Purkinje cell (primary cell): ENCODE measurements at places on chromosomes 12 and 14. TPM values are rescaled to one million over a fixed set of nuclear protein-coding genes. Genes with fewer than 3 reads are reported as not detected.

GPR137C gene
- polyA plus RNA-seq = 11.9 and 16.9 TPM in 2 replicates

HOXC11 gene
- polyA plus RNA-seq = not detected in 2 replicates

GPRC5A gene
- not detected in 2 replicates for polyA plus RNA-seq

KCNH3 gene
- polyA plus RNA-seq = 1.3 TPM in 1 of 2 replicates, not detected in the other

SYNDIG1L gene
- not detected in 2 replicates for polyA plus RNA-seq

DHRS2 gene
- not detected in 2 replicates for polyA plus RNA-seq

MDP1 gene
- polyA plus RNA-seq = 35.8 and 55.7 TPM in 2 replicates

EPYC gene
- polyA plus RNA-seq = not detected in 2 replicates

HOXC6 gene
- polyA plus RNA-seq = not detected in 2 replicates

TAS2R42 gene
- not detected in 2 replicates for polyA plus RNA-seq

AQP5 gene
- polyA plus RNA-seq = not detected in 2 replicates

CLEC1A gene
- 0.24 TPM in 1 of 2 replicates, not detected in the other for polyA plus RNA-seq

OGFOD2 gene
- polyA plus RNA-seq = 2.8 and 4.8 TPM in 2 replicates

TAS2R19 gene
- polyA plus RNA-seq = 0.81 and 2.3 TPM in 2 replicates

RBP5 gene
- 1.4 TPM in 1 of 2 replicates, not detected in the other for polyA plus RNA-seq

BEGAIN gene
- polyA plus RNA-seq = 0.74 and 0.87 TPM in 2 replicates

PCED1B gene
- not detected in 2 replicates for polyA plus RNA-seq

TMEM233 gene
- 4.9 TPM in 1 of 2 replicates, not detected in the other for polyA plus RNA-seq

GLT1D1 gene
- 3.0 and 4.5 TPM in 2 replicates for polyA plus RNA-seq

CAND1 gene
- polyA plus RNA-seq = 104 and 107 TPM in 2 replicates

TAS2R13 gene
- 0.20 and 0.54 TPM in 2 replicates for polyA plus RNA-seq

SIX6 gene
- not detected in 2 replicates for polyA plus RNA-seq

FAM234B gene
- 68.5 and 76.6 TPM in 2 replicates for polyA plus RNA-seq

SLC16A7 gene
- polyA plus RNA-seq = 7.8 and 18.6 TPM in 2 replicates

HOXC9 gene
- not detected in 2 replicates for polyA plus RNA-seq

OR4K5 gene
- polyA plus RNA-seq = not detected in 2 replicates

LRRC10 gene
- not detected in 2 replicates for polyA plus RNA-seq

KRT2 gene
- not detected in 2 replicates for polyA plus RNA-seq

TMEM229B gene
- 1.2 and 2.0 TPM in 2 replicates for polyA plus RNA-seq

TTC6 gene
- not detected in 2 replicates for polyA plus RNA-seq

PARPBP gene
- polyA plus RNA-seq = 47.7 and 50.5 TPM in 2 replicates

BDKRB2 gene
- not detected in 2 replicates for polyA plus RNA-seq

CCDC175 gene
- 4.2 and 5.4 TPM in 2 replicates for polyA plus RNA-seq

GNG2 gene
- 269 and 324 TPM in 2 replicates for polyA plus RNA-seq

BHLHE41 gene
- 15.1 and 23.3 TPM in 2 replicates for polyA plus RNA-seq

LYZ gene
- not detected in 2 replicates for polyA plus RNA-seq

KCNJ8 gene
- polyA plus RNA-seq = 3.9 and 4.6 TPM in 2 replicates

SDR9C7 gene
- polyA plus RNA-seq = 0.54 TPM in 1 of 2 replicates, not detected in the other

TOMM20L gene
- polyA plus RNA-seq = not detected in 2 replicates

KRT86 gene
- 0.19 and 0.92 TPM in 2 replicates for polyA plus RNA-seq

PPP4R4 gene
- polyA plus RNA-seq = 87.8 and 101 TPM in 2 replicates

BCL7A gene
- polyA plus RNA-seq = 4.0 and 6.4 TPM in 2 replicates

SLCO1C1 gene
- polyA plus RNA-seq = 4.4 and 9.3 TPM in 2 replicates

CMKLR1 gene
- polyA plus RNA-seq = not detected in 2 replicates

APPL2 gene
- polyA plus RNA-seq = 73.9 and 93.8 TPM in 2 replicates

FOXG1 gene
- polyA plus RNA-seq = 6.2 TPM in 1 of 2 replicates, not detected in the other

TAS2R10 gene
- 3.4 and 4.6 TPM in 2 replicates for polyA plus RNA-seq

BBOF1 gene
- polyA plus RNA-seq = 8.2 and 18.9 TPM in 2 replicates

CCDC197 gene
- not detected in 2 replicates for polyA plus RNA-seq

PAPLN gene
- polyA plus RNA-seq = not detected in 2 replicates
